CD4-positive, alpha-beta T cell treated with Interleukin-15 for 4 hours (primary cell): ENCODE measurements at places on chromosomes 16 and 17.

DNA sequence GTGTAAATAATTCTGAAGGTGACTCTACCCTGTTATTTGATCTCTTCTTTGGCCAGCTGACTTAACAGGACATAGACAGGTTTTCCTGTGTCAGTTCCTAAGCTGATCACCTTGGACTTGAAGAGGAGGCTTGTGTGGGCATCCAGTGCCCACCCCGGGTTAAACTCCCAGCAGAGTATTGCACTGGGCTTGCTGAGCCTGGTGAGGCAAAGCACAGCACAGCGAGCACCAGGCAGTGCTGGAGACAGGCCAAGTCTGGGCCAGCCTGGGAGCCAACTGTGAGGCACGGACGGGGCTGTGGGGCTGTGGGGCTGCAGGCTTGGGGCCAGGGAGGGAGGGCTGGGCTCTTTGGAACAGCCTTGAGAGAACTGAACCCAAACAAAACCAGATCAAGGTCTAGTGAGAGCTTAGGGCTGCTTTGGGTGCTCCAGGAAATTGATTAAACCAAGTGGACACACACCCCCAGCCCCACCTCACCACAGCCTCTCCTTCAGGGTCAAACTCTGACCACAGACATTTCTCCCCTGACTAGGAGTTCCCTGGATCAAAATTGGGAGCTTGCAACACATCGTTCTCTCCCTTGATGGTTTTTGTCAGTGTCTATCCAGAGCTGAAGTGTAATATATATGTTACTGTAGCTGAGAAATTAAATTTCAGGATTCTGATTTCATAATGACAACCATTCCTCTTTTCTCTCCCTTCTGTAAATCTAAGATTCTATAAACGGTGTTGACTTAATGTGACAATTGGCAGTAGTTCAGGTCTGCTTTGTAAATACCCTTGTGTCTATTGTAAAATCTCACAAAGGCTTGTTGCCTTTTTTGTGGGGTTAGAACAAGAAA, 5.1 kb downstream of the STH start:
- no peak for DNase-seq

DNA sequence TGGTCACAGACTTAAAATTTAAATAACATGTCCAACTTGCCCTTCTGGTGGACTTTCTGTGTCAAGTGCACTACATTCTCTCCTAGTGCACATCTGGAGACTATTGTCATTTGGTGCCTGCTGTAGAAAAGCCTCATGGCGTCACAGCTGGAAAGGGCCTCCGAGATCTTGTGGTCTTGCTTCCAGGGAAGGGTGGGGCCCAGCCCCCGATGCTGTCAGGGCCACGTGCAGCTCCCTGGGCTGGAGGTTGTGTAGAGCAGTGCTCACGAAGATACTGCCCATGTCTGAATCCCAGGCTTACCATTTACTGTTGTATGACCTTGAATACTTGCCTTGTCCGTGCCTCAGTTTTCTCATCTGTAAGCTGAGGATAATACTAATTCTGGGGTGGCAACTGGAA, 6.8 kb upstream of the MPRIP start:
- DNase-seq = no peak

DNA sequence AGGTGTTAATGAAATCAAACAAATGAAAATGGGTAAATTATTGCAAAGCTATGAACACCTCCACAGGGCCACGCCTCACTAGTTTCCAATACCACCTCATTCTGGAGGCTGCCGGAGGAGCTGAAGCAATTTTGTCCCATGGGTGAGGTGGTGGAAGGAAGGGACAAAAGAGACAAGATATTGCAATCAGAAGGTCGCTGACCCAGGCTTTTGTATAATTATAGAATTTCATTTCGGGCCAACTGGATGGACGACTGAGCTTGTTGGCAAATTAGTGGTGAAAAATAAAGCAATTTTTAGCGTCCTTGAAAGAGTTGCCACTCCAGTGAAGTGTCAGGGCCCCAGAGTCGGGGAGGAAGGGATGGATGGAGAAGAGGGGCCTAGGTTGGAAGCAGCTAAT, 147.9 kb downstream of the CYLD start:
- no peak for DNase-seq

GRCh38 chr17:14428648-14429029, 127.8 kb downstream of the HS3ST3B1 start:
- DNase-seq = peak; percentile 31

DNA sequence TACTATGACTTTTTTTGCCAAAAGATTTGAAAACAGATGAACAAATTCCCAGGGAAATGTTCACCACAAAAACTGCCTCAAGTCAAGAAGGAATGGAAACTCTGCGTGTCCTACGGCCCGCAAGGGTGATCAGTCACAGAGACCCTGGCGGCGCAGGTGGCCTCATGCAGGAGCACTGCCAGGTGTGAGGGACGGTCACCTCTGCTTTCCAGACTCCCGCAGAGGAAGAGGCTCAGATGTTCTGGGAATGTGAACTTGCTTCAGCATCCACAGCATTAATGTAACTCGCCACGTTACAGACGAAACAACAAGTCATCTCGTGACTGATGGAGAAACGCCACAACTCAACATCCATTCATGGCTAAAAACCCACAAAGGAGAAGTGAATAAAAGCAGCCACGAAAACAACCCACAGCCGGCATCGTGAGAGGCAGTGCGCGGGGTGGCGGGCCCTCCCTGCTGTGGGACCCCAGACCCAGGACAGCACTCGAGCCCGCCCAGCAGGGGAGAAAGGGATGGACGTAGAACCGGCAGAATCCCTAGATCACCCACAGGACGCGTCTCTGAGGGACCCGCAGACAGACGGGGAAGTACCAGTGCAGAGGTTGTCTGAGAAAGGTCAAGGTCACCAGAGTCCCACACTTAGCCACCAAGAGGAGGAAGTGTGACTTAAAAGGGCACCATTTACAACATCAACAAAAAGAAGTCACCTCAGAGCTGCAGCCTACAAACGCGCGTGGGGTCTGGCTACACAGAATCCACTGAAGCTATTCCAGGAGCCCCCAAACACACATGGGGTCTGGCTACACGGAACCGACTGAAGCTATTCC, 76.9 kb upstream of the GNG13 start:
- DNase-seq = no peak

DNA sequence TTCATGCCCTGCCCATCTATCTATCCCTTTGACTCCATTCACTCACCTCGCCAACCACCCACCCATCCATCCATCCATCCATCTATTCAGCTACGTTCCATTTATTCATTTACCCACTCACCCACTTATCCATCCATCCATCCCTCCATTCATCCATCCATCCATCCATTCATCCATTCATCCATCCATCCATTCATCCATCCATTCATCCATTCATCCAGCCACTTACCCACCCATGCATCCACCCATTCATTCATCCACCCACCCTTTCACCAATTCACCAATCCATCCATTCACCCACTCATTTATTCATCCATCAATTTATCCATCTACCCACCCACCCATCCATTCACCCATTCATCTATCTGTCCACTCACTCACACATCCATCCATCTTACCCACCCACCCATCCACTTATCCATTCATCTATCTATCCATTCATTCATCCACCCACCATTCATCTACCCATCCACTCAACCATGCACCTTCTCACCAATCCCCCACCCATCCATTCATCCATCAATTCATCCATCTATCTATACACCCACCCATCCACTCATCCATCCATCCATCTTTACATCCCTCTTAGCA, 19.5 kb upstream of the KCNJ12 start:
- no peak for DNase-seq
